ENCODE measurements at places on chromosomes 7 and 10. TPM values are rescaled to one million over a fixed set of nuclear protein-coding genes. Genes with fewer than 3 reads are reported as not detected.

Gene CALHM1
- total RNA-seq, result 2.9 TPM

Gene SP8
- total RNA-seq, result 0.92 TPM

Gene CYP3A4
- total RNA-seq, result not detected

Gene LANCL2
- 51.5 TPM for total RNA-seq

Gene COMMD3
- 49.8 TPM for total RNA-seq

Gene AGR2
- total RNA-seq, result not detected

Gene MOGAT3
- total RNA-seq, result not detected

- DNase-seq, result no peak
Observed at GRCh38 chr7:157439149-157439548, 102.3 kb downstream of the DNAJB6 start.

DNA sequence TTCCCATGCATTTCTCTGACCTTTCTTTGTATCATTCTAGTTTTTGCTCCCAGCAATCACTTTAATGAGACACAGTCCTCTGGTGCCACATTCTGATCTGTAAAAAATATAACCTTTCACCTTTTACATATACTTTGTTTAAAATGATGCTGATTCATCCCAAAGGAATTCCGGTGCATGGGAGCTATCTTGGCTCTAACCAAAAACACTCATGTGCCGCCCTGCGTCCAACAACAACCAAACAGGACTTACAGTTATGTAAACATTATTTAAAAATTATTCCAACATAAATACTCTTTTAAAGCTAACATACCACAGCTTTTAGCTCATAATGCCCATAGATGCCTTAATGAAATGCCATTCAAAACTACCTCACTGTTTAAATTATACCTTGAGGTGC is 7.7 kb upstream of the OPALIN start:
- DNase-seq, result no peak

DNA sequence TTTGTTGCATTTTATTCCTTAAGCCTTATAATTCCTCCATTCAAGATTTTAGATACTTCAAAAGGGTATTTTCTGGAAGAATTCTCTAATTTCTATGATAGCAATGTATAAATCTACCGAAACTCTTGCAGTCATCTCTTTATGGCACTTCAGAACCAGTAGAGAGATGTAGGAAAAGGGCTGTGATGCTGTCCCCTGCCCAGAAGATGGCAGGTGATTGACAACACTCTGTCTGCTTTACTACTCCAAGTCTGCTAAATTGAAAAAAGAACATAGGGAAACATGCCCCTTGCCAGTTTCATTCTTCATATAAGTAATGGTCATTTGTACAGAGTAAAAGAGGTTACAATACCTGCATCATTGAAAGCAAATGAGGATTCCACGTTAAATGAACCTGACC is 5.1 kb downstream of the TCTN3 start:
- no peak for DNase-seq

DNA sequence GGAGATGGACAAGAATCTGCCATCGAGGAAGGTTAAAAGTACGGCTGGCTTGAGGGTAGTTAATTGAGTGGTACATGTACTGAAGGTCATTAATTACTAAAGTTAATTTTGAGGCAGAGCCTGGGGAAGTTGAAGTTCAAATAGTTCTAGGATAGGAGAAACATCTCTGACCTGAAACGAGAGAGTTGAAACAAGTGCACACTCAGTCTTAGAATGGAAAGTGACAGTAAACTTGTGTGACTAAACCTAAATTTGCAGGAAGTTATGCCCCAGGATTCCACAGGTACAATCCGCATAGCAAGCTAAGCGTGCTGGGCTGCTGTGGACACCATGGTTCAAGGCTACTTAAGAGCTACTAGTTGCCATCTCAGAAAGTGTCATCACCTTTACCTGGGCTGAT is 209.9 kb downstream of the CHCHD3 start:
- no peak for DNase-seq

DNA sequence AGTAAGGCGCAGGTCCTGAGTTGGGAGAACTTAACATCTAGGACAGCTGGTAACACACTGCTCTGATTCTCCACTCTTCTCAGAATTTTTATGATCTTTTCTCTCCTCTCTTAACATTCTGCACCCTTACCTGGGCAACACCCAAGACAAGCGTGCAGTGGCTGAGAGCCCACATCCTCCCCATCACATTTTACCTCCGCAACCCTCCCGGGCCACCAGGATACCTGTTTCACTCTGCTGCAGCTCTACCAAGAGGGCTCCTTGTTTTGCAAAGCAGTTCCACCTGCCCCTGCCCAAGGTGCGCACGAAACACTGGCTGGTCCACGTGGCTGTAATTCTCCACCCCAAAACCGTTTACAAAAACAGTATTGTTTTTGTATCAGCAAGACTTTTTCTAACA is 81.5 kb downstream of the ITIH5 start:
- DNase-seq, result no peak

DNA sequence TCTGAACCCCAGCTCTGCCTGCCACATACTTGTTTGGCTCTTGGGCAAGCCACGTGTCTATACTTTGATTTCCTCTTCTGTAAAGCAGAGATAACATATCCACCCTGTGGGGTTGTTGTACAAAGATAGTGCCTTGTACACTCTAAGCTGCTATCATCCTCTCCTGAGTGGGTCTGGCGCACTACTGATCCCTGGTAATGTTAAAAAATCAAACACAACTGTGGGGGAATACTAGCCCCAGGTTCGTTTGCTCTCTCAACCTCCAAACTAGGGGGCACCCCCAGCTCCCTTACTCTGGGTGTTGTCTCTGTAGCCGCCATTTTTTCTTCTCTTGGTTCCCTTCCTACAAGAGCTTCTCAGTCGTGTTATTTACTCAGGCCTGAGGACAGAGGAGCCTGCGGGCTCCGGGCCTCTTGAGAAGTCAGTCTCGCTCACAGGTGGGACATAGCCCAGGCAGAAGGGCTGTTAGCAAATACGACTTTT is 1.0 kb downstream of the POLM start:
- no peak for DNase-seq

GRCh38 chr7:2542916-2543871 is 12.1 kb downstream of the BRAT1 start:
- no peak for DNase-seq

- DNase-seq, result no peak
Observed at GRCh38 chr10:30869566-30869965, 162.1 kb downstream of the ZNF438 start.

DNA sequence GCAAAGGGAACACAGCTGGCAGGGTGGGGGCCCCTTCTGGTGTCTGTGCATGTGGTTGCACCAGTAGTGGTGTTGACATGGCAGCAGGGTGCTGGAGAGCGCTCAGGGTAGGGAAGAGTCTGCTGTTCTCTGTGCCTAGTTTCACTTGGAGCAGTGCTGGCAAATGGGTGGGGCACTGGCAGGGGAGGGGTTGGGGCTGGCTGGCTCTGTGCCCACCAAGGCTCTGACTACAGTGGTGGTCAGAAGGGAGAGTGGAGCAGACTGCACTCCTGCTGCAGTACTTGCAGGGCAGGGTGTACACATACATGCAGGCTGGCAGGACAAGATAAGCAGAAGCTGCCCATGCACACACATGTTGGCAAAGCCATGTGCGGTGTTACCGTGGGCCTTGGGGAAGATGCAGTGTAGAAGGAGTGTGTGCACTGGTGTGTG is 18.2 kb downstream of the FAM25A start:
- no peak for DNase-seq

DNA sequence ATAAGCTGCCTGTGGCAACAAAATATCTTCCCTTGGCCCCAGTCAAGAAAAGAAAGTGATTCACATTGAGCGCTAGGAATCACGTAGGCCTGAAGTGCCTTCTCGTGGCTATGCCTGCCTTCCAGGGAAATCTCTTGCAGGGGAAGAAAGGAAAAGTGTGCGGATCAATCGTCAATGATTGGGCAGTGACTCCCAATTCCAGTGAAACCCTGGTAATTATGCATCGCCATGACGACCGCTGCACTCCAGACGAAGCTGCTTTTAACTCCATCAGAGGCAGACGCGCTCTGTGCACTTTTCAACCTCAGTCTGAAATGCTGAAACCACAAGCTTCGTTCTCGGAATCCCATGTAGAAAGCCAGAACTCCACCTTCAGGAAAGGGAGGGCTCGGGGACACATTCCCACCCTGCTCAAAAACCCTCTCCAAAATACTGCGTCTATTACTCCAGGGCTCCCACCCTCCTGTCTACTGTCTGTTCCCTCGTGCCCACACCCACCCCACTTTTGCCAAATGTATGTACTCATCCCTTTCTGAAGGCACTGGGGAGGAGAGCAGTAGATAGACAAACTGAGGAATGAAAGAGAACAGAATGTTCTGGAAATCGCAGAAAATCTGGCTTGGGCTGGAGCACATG is 24.2 kb upstream of the PRKAG2 start:
- DNase-seq, result no peak

DNA sequence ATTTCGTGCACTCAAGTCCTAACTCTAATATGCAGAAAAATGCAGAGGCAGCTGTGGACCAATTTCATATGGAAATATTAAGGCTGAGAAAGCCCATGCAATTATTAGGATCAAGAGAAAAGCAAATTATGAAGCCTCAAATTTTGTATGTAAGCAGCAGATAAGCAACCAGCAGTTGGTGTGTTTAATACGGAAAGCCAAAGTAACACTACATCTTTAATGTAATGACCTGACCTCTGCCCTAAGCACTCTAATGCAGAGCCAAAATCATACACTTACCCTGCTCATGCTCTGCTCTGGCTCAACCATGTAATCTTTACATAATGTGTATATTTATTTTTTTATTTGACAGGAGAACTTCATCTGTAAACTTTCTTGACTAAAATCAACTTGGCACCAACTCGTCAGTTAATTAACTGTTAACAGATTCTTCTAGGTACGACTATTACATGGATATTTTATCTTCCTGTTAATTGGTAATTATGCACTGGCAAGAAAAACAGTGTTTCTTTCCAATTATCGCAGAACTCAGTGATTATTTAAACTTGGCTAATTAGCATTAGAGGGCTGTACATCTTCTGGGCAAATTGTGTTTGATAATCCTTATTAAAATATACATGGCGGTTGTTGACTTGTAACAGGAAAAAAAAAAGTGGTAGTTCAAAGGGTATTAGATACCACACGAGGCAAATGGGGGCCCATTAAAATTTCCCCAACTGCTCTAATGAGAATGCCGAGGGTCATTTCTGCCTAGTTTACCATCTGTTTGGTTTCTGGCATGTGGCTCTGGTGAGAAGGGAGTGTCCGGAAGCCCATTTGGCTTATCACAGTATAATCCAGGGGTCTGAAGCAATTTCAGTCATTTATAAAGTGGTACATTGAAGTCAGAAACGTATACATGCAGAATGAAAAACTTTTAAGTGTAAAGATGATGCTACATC is 94.5 kb downstream of the RELN start:
- DNase-seq, result no peak

DNA sequence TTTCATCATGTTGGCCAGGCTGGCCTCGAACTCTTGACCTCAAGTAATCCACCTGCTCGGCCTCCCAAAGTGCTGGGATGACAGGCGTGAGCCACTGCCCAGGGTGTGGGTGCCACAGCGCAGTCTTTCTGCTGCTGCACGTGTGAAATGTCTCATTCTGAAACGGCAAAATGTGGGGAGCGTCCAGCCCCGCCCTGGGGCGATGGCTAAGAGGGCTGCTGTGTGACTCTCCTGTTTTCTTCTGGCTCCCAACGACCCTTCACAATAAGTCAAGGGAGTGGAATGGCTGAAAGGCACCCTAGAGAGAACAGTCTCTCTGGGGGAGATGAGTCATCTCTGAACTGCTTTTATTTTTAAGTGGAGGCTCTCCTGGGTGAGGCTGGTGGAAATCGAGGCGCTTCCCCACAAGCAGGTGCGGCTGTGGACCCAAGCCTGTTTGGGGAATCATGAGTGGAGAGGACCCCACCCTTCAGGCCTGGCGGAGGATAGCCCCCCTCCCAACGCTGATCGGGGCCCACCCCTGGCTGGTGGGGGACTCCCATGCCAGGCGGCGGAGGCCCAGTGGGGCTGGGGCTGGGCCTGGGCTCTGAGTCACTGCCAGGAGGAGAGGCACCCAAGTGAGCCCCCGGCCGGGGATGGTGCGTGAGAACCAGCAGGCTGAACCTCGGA is 18.0 kb downstream of the ADAP1 start:
- no peak for DNase-seq

- no peak for DNase-seq
Observed at GRCh38 chr7:138162236-138162635, 86.0 kb downstream of the AKR1D1 start.

DNA sequence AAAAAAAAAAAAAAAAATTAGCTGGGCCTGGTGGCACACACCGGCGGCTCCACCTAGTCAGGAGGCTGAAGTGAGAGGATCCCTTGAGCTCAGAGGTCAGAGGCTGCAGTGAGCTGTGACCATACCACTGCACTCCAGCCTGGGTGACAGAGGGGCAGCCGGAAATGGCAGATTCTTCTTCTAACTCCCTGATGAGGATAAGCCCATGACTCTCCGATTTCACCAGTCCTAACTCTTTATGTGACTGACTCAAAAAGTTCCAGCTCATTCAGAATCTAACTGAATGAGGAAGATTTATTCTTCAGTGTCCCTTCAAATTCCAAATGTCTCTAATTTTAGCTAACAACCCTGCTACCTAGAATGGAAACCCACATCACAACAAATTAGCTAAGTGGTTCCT is 4.2 kb downstream of the C10orf67 start:
- DNase-seq, result no peak

DNA sequence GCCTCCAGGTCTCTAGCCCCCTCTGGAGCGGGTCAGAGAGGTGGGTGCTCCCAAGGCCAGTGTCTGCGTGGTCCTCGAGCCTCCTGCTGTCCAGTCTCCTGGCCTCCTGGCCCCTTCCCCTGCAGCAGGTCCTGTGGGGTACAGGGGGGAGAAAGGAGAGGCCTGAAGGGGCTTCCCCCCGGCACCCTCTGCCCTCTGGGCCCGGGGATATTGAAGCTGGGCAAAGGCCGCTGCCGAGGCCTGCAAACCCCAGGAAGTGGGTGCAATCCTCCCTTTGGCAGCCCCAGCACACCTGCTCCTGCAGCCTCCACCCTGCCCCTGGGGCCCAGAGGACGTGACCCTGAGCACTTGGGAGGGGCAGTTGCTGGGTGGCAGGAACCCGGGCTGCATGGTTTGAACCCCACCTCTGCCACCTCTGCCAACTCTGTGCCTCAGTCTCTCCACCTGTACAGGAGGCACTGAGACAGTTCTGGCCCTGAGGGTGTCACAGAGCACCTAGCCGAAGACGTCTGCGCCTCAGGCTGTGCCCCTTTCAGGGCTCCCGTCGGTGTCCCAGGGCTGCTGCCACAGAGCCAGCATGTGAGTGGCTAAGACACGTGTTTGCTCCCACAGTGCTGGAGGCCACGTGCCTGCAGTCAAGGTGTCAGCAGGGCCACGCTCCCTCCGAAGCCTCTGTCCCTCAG is 59.1 kb upstream of the INPP5A start:
- peak; percentile 31 for DNase-seq

GRCh38 chr7:31875424-31875823 is 188.4 kb downstream of the PPP1R17 start:
- no peak for DNase-seq
